ENCODE measurements at places on chromosomes 5 and 9.

DNA sequence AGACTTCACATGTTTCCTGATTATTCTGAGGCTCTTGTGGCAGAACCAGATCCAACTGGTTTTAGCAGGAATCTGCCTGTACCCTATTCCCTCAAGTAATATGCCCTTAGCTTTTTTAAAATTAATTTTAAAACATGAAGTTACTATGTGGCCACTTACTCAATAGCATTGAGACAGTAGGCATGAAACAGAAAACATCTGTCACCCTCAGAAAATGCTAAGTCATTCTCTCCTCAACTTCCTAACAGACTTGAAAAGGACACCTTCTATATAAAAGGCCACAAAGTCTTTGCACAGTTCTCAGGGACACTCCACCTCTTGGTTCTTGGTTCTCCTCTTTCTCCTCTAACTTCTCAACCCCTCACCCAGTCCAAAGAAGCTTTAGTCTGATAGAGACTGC lies 277.8 kb downstream of the RAB3C start:
- peak; percentile 82 for DNase-seq

DNA sequence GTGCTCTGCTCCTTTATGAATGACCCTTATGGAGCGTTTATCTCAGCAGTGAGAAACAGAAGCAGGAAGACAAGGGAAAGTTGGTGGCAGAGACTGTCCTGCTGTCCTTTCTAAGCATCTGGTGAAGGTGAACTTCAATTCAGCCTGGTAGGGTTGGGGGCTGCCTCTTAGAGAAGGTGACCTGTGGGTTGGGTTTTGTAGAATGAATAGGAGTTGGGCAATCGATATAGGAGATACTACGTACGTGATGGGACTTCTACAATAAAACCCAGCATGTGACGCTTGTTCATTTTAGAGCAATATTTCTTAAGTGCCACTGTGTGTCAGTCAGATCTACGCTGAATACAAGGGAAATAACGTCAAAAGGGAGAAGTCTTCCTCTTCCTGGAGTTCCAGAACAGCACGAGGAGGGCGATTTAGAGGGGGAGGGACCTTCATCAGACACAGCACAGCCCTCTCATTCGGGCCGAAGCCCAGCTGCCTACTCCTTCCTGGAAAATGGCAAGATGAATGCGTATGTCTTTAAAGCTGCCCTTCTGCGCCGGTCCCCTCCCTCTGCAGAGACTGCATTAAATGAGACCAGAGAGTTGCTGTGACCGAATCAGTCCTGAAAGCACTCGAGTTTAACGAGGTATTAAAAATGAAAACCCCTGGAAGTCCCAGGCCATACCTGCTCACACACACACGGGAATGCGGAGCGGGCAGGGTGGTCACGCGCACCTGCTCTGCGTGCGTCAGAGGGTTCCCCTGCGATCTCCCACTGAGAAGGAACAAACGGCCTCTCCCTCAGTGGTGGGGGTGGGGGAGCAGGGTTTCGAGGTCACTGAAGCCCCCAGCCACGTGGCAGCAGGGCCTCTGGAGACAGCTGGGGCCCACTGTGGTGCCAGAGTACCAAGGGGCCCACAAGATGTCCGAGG lies 85.3 kb upstream of the SARDH start:
- no peak for DNase-seq

- DNase-seq, result no peak
These were observed 66.1 kb downstream of the PTPDC1 start for GRCh38 chr9:94150279-94150828.

DNA sequence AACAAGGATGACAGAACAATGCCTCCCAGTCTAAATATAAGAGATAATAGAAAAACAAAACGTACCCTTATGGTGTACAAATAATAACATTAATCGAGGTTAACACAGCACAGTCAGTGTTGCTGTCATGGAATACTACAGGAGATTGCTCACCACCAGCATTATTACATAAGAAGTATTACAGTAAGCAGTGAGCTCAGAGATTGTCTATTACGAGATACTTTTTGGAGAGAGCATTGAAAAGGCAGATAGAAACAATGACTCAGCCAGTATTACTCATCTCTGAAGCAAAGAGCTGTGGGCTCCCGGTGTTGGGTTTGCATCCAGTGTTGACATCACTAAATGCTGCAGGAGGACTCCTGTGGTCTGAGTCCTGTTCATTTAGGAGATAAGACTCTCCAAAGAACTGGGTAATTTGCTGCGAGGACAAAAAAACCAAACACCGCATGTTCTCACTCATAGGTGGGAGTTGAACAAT lies 191.9 kb upstream of the SEMA6A start:
- peak; percentile 83 for DNase-seq

- no peak for DNase-seq
These were observed 89.7 kb downstream of the ZNF366 start for GRCh38 chr5:72417333-72418062.

DNA sequence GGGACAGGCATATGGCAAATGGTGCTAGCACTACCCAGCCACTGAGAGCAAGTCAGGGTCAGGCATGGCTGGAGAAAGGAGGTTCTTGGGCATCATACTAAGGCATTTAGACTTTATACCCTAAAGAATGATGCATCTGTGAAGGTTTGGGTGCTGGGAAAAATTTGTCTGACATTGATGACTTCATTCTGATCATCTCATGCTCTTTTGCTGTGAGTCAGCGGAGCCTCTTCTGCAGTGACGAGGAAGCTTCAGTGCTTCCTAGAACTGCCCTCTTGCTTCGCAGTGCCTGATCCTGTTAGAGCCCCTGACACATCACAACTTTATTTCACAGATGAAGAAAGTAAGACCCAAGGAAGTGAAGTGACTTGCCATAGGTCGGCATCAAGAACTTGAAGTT lies 266.6 kb upstream of the GAS1 start:
- DNase-seq, result peak; percentile 28

DNA sequence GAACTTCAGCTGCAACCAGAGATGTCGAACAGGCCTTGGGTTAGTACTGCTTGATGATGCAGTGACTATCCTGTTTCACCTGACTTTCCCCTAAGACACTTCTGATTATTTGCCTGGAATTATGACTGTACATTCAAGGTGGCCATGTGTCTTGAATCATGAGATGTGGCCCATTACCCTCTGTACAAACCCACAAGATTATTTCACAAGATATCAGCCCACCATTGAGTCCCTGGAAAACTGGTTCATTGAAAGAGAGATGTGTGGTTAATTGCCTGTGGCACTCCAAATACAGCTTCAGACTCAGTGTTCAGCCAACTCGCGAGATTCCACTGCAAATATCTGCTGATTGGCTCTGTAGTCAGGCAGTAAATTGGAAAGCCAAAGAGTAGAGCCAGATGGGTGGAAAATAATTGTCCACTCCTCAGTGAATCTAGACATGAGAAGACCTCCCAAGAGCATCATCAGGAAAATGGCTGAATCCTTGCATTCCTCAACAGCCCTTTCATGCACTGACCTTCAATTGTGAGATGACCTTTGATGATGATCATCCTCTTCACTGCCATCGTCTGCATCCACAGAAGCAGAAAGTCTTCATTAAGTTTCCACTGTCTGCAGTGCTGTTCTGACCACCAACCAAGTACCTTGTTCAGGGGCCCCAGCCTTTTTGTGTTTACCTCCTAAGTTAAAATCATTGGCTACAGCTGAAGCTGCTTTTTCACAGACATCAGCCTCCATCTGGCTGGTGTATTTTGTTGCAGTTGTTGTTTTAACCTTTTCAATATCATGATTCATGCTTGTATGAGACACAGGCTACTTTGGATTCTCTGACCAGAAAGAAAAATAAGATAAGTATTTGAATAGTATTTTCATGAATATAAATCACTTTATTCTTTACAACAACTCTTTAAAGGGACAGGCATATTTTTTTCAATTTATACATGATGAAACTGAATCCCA lies 75.2 kb downstream of the ESM1 start:
- no peak for DNase-seq

GRCh38 chr5:137609127-137609526 lies 110.0 kb upstream of the SPOCK1 start:
- DNase-seq, result no peak

DNA sequence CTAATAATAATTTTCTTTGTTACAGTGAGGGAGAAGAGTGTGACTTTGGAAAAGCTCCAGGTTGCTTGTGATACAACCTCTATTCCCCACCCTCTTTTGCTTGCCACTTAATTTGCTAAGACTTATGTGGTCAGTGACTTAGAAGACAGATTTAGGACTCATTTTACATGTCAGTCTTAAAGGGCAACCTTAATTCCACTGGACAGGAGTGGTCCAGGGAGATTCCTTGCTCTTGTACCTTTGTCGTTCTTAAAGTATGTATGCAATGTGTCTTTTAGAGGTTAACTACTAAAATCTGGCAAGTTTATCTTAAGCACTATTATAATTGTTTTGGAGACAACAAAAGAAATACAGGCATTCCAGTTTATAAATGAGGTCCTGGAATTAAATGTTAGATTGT lies 20.0 kb downstream of the SLC30A5 start:
- DNase-seq, result no peak

DNA sequence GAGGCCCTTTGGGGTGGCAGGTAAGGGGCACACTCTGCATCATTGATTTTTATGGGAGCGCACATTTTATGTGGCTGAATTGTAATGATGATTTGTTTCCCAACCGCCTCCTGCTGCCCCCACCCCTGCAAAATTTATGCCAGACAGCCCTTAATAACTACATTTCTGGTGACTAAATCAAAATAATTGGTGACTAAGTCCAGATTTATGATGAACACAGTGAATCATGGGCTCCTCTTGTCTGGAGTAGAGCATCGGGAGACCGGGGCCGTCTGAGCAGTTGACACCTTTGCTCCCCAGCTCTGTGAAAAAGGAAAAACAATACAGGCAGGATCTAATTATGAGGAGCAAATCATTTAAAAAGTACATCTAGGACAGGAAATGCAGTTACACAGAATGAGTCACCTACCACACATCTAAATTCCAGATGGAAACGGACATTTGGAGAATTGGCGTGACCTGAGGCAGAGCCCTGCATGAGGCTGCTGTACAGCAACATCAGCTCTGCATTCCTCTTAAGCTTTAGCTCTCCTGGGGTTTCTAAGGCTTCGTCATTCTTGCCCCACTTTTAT lies 58.9 kb downstream of the DOCK2 start:
- DNase-seq, result no peak

- DNase-seq, result no peak
These were observed 7.2 kb downstream of the GAPT start for GRCh38 chr5:58498340-58498942.

- DNase-seq, result no peak
These were observed 1.3 kb downstream of the EDIL3 start for GRCh38 chr5:84383296-84383815.

GRCh38 chr9:86286278-86286677 lies 3.9 kb upstream of the ISCA1 start:
- DNase-seq, result no peak

DNA sequence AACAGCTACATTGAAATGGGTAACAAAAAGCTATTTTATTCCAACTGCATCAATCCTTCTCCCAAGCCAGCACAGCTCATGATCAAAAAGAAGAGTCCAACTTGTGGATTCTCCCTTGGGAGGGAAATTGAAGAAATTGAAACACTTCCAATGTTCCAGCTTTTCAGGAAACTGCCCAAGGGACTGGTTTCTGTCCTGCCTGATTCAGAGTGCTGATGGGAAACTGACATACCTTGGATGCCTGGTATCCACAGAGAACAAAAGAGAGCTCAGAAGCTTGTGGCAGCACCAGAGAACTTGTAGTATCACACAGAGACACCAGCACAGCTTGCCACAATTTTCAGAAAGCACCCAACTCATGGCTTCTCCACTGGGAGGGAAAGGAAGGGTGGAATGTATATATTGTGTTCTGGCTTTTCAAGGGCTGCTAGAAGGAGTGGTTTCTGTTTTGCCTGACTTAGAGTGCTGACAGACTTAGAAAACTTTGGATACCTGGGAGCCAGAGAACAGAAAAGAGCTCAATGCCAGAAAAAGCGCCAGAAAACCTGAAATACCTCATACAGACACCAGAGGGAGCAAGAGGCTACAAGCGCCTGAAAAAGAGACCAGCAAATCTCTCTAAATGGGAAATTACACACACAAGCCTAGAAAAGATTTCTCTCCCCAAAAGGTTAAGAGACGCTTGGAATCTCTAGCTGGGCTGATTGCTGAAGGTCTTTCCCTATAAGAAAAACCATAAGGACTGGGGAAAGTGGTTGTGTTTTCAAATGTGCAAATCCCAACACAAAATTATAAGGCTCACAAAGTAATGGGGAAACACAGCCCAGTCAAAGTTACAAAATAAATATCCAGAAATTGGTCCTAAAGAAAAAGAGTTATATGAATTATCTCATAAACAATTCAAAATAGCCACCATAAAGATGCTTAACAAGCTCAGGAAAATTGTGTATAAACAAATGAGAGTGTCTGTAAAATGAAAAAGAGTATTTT lies 178.8 kb downstream of the SPOCK1 start:
- DNase-seq, result peak; percentile 30

DNA sequence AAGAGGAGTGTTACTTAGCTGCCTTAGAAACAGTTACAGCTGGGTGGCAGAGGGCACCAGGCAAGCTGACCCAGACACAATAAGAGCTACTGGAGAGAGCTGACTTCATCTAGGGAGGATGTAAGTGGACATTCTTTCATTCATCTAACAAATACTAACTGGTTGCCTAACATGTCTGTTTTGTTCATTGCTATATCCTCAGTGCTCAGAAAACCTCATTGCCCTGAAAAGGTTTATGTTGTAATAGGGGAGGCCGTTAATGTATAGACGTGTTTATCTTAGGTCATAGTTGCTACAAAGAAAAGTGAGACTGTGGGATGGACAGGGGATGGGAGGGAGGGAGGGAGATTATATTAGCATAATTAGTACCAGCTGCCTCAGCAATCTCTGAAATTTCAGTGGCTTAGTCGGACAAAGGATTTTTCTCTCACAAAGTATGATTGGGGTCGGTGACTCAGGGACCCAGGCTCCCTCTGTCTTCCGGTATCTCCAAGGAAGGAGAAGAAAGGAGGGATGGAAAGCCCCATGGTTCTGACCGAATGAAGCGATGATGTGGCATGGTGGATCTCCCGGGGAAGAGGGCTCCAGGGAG lies 2.6 kb upstream of the SNX18 start:
- DNase-seq, result no peak

DNA sequence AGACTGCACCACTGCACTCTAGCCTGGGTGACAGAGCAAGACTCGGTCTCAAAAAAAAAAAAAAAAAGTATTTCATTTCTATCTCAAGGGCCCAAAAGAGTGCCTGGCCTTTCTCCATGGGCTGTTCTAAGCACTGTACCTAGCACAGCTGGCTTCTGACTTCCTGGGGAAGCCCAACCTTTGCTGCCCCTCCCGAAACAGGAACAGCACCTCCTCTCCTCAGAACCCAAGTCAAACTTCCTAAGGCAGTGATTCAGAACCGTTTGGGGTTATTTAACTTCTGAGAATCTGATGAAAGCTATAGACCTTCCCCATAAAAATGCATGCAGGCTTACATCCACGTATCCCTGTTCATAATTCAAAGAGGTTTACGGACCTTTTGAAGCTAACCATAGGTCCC lies 57.8 kb downstream of the NRG2 start:
- DNase-seq, result no peak

GRCh38 chr5:21817668-21818369 lies 1035.3 kb downstream of the CDH12 start:
- DNase-seq, result peak; percentile 17

- no peak for DNase-seq
These were observed 16.1 kb upstream of the TMED7 start for GRCh38 chr5:115641948-115642347.
